NCI-H446 treated with DMSO at 0.1 percent for 48 hours (cell line): ENCODE measurements at places on chromosomes 2 and 18.

DNA sequence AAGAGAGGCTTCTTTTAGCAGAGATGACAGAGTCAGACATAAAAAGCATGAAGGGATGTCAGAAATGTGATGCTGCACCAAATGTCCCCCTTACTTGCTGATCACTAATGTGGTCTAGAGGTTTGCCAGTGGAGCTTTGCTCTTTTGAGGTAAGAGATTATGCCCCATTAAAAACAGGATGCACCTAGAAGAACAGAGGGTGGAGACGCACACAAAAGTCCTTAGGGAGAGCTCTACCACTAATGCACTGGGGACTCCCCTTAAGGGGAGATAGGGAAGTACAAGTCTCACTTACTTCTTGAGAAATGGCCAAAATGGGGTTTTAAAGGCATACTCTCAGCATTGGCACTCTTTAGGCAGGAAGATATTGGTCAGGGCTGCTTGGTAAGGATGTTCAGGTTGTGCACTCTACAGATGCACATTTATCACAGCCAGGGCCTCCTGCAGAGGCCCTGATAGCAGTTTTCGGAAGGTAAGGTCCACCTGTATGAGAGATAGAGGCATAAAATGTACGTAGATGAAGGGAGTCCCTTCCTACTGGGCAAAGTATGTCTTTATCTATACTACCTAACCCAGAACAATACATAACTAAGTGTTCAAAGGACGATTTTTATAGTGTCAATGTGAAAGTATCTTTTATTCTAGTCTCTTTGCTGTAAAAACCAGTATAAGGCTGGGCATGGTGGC, 17.0 kb upstream of the SCYGR1 start:
- DNase-seq, result no peak

GRCh38 chr2:62344472-62344871, 148.6 kb downstream of the B3GNT2 start:
- DNase-seq, result no peak

GRCh38 chr2:6301426-6301825, 564.3 kb downstream of the CMPK2 start:
- no peak for DNase-seq

GRCh38 chr2:138018866-138019688, 54.8 kb downstream of the HNMT start:
- peak; percentile 53 for DNase-seq

DNA sequence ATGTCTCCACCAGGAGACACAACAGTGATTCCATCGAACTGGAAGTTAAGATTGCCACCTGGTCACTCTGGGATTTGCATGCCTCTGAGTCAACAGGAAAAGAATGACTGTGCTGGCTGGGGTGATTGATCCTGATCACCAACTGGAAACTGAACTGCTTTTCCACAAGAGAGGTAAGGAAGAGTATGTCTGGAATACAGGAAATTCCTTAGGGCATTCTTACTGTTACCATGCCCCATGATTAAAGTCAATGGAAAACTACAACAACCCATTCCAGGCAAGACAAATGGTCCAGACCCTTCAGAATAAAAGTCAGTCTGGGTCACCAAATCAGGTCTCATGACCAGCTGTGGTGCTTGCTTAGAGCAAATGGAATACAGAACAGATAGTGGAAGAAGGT, 12.0 kb upstream of the DDX1 start:
- no peak for DNase-seq

DNA sequence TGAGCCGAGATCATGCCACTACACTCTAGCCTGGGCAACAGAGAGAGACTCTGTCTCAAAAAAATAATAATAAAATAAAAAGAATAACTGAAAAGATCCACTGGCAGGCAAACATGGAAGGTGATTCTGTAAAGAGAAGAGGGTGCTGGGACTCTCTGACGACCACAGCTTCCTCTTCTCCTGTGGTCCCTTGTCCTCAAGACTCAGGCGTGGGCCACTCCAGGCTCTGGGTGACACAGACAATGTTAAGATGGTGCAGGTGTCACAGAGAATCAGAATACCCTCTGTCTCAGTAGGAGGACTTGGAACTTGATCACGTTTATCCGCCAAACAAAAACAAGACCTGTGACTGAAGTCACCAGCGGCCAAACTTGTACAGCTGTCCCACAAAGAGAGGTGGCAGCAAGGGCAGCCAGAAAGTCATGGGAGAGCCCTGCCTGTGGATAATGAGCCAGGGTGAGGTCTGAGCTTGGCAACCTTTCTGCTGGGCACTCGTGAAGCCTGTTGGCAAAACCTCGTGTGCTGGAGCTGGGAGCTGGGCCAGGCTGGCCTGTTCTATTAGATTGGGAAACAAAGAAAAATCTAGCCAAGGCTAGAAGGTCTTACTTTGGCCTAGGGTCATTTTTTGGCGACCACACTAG, 76.4 kb upstream of the ITGA6 start:
- DNase-seq, result peak; percentile 1

DNA sequence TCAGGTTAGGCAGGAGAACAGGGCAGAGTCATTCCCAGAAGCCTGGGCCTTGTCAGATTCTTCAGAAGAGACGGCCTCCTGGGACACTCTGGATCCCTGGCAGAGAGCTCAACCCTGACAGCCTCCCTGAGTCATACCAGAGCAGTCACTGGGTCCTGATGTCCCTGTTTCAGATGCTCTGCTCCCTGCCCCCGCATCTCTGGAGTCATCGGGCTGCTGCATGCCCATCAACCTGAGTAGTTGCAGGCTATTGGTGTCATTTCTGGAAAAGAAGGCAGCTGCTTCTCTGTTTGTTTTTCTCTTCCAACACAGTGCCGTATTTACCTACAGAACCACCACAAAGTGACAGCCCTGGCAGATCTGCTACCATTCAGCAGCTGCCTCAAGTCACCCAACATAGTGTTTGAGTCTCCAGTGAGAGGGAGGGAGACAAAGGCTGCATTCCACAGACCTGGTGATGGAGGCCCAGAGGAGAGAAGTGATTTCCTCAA, 145.1 kb downstream of the B3GNT2 start:
- DNase-seq, result no peak

DNA sequence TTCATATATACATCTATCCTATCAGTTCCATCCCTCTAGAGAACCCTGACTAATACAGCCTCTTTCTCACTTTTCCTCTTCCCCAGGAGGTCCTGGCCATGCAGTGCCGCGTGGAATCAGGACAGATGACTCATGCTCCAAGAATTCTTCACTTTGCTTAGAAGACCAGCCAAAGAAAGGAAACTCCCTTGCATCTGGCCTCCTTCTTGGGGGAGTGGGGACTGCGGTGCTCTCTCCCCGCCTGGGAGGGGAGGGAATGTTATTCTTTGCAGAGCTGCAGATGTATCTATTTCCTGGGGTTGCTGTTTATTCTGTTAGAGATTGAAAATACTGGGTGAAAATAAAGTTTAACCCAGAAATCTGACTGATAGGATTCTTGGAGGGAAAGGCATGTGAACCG, 111.5 kb upstream of the SH3BP4 start:
- peak; percentile 55 for DNase-seq

- DNase-seq, result no peak
Observed at GRCh38 chr2:113218283-113219091, 44.7 kb downstream of the PSD4 start.

- no peak for DNase-seq
Observed at GRCh38 chr18:26840965-26841364, 24.5 kb downstream of the AQP4 start.

DNA sequence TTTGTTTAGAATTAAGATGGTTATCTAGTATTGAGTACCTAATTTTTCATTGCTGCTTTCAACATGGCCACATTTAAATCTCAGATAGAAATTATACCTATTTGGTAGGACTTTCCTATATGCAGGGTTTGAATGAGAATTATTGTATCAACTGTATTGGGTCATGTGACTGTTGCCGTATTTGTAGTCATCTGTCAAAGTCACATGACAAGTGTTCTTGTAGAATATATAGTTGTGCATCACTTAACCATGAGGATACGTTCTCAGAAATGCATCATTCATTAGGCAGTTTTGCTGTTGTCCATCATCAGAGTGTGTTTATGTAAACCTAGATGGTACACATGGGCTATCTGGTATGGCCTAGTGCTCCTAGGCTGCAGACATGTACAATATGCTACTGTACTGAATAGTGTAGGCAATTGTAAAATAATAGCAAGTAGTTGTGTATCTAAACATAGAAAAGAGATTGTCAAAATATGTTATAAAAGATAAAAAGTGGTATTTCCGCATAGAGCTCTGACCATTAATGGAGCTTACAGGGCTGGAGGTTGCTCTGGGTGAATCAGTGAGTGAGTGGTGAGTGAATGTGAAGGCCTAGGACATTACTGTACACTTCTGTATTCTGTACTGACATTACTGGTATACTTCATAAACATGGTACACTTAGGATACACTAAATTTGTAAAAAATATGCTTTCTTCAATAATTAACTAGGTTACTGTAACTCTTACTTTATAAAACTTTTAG, 123.7 kb downstream of the MAP4K4 start:
- DNase-seq, result no peak

GRCh38 chr2:136125236-136125635, 7.3 kb upstream of the CXCR4 start:
- DNase-seq, result no peak

- DNase-seq, result no peak
Observed at GRCh38 chr2:198135481-198135934, 331.1 kb downstream of the PLCL1 start.

GRCh38 chr18:45557287-45557686, 58.0 kb upstream of the SLC14A2 start:
- DNase-seq, result no peak

- DNase-seq, result no peak
Observed at GRCh38 chr2:208006337-208006736, 19.0 kb downstream of the PLEKHM3 start.
